ENCODE measurements at places on chromosomes 1 and 21.

DNA sequence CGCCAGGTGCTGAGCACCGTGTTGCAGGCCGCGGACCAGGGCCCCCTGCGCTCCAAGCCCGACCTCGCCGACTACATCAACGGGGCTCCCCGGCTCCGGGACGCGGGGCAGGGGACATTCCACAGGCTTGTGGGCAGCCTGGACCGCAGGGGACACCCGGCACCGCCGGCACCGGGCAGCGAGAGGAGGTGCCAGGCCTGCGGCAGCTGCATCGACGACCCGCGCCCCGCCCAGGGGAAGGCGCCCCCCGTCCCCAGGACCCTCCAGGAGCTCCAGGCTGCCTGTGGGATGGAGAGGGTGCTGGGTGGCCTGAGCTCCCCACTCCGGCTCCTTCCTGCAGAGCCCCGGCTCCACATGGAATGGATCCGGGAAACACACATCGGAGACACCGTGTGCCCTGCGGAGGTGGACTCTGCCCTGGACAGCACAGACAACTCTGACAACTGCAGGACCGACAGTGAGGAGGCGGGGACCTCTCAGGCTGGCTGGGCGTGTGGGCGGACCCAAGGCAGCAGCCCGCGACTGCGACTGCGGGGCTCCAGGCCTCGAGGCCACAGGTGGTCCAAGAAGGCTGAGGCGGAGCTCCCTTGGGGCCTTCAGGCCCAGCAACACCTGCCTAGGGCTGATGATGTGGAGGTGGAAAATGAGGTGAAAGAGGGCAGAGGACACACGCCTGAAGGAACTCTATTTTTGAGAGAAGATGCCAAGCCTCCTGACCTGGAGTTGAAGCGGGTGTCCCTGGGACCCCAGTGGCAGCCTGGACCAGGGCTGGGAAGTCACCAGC is 22.8 kb downstream of the KIAA1614 start:
- peak; percentile 39 for DNase-seq

GRCh38 chr1:2396059-2396458 is 4.4 kb downstream of the RER1 start:
- no peak for DNase-seq

DNA sequence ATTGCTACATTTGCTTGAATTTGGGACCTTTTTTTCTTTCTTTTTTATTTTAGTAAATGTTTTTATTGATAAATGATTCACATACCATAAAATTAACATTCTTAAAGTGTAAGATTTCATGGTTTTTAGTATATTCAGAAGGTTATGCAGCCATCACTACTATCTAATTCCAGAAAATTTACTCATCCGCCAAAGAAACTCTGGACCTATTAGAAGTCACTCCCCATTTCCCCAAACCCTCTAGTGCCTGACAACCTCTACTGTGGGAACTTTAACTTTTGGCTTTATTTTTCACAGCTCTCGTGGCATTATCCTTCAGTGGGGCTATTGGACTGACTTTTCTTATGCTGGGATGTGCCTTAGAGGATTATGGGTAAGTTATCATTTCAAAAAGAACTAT is 4.5 kb downstream of the LEPR start:
- DNase-seq = no peak

DNA sequence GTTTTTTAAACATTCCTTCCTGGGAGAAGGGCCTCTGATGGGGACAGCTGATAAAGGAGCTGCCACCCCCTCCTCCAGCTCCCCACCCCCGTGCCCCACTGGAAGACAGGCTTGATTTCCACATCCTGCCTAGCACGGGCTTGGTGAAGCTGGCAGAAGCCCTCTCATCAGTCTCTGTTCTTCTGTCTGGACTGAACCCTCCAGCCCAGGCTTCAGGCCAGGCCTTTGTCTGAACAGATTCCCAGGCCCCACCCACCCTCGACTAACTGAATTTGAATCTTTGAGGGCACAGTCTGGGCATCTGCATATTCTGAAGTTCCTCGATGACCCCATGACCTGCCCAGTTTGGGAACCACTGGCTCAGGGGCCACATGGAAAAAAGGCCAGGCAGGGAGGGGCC is 75.3 kb downstream of the CD58 start:
- no peak for DNase-seq

DNA sequence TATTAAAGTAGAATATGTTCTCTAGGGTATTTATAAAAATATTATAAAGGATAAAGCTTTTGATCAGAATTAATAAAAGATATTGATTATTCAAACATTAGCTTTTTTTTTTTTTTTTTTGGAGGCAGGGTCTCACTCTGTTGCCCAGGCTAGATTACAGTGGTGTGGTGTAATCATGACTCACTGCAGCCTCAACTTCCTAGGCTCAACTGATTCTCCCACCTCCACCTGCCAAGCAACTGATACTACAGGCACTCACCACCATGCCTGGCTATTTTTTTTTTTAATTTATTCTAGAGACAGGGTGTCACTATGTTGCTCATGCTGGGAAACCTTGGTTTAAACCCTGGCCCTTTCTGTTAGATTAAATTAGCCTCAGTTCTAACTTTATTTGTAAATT is 188.3 kb downstream of the CLEC20A start:
- no peak for DNase-seq

DNA sequence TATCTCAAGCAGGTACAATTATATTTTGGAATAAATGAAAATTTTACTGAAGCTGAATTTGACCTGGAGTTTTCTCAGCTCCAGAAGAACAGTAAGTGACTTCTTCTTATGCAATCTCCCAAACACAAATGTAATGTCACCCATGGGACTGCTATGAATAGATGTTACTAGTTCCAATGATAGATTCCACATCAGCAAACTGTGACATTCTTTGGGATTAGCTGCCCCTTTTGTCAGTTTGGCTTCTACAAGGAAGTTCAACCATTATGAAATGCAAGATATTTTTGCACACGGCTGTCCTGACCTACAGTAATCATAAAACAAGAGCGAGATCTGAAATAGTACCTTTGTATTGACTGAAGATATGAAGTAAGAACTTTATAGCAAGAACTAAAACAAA is 27.8 kb upstream of the TSNAX start:
- no peak for DNase-seq

Data from neural progenitor cell (in vitro differentiated cells).